Right atrium auricular region (tissue), 2 donors: ENCODE measurements at places on chromosomes 7 and 10. TPM values are rescaled to one million over a fixed set of nuclear protein-coding genes. Genes with fewer than 3 reads are reported as not detected.

DNA sequence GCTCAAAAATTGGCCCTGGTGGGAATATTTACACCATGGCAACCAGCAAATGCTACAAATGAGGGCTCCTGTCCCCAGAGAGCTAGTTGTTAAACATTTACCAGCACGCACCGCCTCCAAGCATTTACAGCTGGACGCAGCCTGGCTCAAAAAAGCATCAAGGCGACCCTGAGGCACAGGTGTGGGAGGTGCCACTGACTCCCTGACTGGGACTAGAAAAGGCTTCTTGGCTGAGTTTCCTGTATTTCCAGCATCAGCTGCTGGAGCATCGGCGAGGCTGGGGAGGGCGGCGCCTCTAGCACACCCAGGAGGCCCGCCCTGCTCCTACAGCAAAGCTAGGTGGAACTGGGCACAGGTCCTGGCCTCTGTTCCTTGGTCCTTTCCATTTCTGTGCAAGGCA, 43.5 kb upstream of the ZRANB1 start:
- DNase-seq = no peak

Gene OR2A7
- total RNA-seq = 0.94 TPM

Gene MAPK8
- 26.5 TPM for total RNA-seq

- no peak for DNase-seq
These were observed 5.6 kb upstream of the NFKB2 start for GRCh38 chr10:102389894-102390293.

- DNase-seq = no peak
These were observed 4.2 kb downstream of the CYP2C18 start for GRCh38 chr10:94687625-94688248.
